ENCODE measurements at places on chromosomes 1 and 21.

GRCh38 chr21:39156024-39156423 is 27.2 kb downstream of the PSMG1 start:
- no peaks in the 10 kb centered on the region for H3K27me3 ChIP-seq
- H3K4me3 ChIP-seq: no peak overlapping the region
- no peak for DNase-seq
- no peaks in the 10 kb centered on the region for H3K36me3 ChIP-seq
- no peak overlapping the region for H3K27ac ChIP-seq

DNA sequence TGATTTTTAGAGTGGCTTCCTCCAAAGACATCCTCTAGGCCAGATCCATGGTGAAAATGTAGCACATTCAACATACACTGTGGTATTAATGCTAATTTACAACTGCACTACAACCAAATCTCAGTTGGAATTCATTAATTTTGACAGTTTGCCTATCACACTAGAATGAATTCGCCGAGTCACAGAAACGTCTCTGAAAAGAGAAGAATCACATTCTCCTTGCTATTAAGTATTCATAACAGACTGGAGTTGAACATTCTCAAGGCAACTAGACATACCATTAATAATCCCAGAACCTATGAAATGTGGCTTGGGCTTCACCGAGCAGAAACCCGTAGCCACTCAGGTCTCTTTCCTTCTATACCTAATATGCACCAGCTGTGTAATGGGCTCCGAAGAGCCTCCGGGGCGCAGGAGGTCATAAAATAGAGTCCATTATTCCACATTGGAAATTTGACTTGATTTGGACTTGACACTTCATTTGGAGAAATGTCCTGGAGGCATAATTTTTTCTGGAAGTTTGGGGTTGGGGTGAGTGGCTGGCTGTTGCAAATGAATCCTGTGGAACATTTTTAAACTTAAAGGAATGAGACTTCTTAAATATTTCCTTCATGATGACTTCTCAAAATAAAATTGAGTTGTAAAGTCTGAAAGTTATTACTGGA is 117.1 kb downstream of the DSCAM start:
- no peak for DNase-seq
- no peaks in the 10 kb centered on the region for H3K27me3 ChIP-seq
- H3K4me3 ChIP-seq: no peak overlapping the region
- no peaks in the 10 kb centered on the region for H3K4me1 ChIP-seq
- no peak overlapping the region for H3K27ac ChIP-seq

GRCh38 chr1:17520041-17520440 is 19.5 kb upstream of the ARHGEF10L start:
- peaks cover 58% of the 10 kb centered on the region for H3K4me1 ChIP-seq
- H3K27me3 ChIP-seq: peaks cover 3% of the 10 kb centered on the region
- H3K4me3 ChIP-seq: peak overlapping the region; percentile 60
- H3K36me3 ChIP-seq: no peaks in the 10 kb centered on the region

DNA sequence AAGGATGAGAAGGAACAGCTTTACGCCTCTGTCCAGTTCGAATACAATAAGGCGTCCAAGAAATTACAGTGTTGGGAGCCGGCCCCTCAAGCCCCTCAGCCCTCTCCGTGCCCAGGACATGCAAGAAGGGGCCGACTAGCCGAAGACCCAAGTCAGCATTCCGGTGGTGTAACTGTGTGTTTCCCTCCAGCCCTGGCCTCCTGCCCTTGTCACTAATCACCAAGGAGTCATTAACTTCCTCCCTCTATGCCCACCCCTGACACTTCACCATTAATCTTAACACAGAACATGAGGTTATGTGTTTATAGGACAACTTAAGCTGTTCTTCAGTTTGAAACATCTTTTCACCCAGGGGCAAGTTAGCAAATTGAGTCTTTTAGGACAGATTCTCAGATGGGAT is 16.4 kb upstream of the C4BPB start:
- H3K27ac ChIP-seq: no peak overlapping the region
- no peak for DNase-seq
- no peaks in the 10 kb centered on the region for H3K27me3 ChIP-seq
- H3K36me3 ChIP-seq: peaks cover 3% of the 10 kb centered on the region
- no peaks in the 10 kb centered on the region for H3K4me1 ChIP-seq

DNA sequence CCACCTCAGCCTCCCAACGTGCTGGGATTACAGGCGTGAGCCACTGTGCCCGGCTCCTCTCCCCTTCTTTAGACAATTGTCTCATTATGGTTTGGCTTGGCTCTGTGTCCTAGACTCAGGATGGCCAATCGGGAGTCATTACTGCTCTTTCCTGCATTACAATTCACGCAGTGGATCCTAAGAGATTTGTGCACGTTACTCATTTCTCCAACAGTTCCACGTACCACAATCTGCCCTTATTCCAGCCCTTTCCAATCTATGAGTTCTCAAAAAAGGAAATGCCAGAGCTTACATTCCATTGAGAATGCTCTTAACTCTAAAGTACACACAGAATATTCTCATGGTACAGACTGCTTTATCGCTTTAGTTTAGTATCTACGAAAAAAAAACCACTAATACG is 357.0 kb downstream of the GPATCH2 start:
- no peaks in the 10 kb centered on the region for H3K27me3 ChIP-seq
- DNase-seq: no peak
- H3K4me1 ChIP-seq: no peaks in the 10 kb centered on the region
- no peak overlapping the region for H3K4me3 ChIP-seq
- no peak overlapping the region for H3K27ac ChIP-seq

DNA sequence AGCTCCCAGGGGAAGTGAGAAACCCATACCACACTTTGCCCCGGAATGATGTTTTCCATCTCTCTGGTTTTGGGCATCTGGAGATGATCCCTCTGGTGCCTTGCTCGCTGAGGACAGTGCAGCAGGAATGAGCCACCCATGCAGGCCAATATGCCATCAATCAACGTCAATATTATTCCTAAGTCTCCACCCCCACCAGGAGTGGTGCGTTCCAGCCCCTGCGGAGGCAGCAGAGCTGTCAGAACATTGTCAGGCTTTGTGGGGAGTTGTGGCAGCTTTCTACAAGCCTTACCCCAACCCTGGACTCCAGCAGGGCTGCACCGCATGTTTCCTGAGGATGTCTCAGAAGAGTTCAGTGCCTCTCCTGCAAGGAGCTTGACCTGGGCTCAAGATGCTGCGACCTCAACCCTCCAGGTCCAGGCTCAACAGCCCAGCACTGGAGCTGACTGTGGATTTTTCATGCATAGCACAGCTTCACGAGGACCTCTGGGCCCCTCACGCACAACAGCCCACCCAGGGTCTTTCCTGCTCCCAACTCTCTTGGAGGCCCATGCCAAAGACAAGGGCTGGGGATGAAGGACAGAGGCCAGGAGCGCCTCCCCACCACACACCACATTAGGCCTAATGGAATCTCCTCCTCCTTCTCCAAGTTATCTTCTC is 67.5 kb downstream of the PSMG1 start:
- H3K27me3 ChIP-seq: no peaks in the 10 kb centered on the region
- DNase-seq: no peak
- no peak overlapping the region for H3K4me3 ChIP-seq
- no peaks in the 10 kb centered on the region for H3K36me3 ChIP-seq
- H3K27ac ChIP-seq: no peak overlapping the region
- no peaks in the 10 kb centered on the region for H3K4me1 ChIP-seq
